Chondrocyte (in vitro differentiated cells): ENCODE measurements at places on chromosomes 3 and 15. TPM values are rescaled to one million over a fixed set of nuclear protein-coding genes. Genes with fewer than 3 reads are reported as not detected.

Gene PTPRG
- total RNA-seq: 41.8 to 45.5 TPM (median 44.0 TPM) in 3 replicates

Gene AADACL2
- not detected in 3 replicates for total RNA-seq

Gene FAM174B
- 11.0 to 24.0 TPM (median 21.9 TPM) in 3 replicates for total RNA-seq

Gene CFAP91
- 0.29 TPM in 1 of 3 replicates, not detected in the others for total RNA-seq

Gene CCDC13
- 0.40 to 0.77 TPM in 2 of 3 replicates, not detected in the other for total RNA-seq

Gene KBTBD13
- not detected in 3 replicates for total RNA-seq
